ENCODE measurements at places on chromosomes 4 and X.
A peak's percentile ranks its signal among the peaks of the same experiment; 100 is the strongest.

DNA sequence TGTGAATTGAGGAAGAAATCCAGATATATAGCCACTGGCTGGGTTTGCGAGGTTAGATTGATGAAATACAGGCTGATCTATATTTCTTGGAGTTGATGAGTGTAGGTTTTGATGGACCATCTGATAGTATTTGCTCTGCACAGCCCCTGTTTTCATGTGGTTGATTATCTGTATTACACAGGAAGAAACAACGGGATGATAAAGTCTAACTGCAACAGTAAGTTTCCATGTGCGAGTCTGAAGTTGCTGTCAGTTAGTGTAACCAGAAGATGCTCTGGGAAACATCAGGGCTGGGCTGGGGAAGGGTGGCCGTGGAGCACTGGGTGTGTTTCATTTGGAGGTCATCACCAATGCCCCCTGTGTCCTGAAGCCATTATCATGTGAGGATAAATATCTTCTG lies 148.4 kb upstream of the SFRP2 start:
- no peak for DNase-seq

GRCh38 chrX:24235084-24235710 lies 78.7 kb downstream of the SUPT20HL2 start:
- DNase-seq: no peak

DNA sequence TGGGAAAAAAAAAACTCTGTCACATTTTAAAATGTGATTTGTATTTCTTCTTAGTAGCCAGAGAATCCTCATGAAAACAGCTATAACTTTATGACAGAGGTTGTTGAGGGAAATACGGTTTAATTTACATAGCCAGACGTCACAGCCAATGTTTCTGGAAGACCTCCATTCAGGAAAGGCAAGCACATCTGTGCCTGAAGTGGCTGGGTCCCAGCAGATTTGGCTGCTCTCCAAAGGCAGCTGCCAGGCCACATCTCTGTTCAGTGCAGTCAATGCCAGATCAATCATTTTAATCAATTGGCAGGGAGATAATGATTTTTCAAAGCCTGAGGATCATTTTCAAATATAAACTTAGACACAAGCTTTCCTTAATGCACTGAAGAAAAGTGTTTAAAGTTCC lies 86.5 kb upstream of the ZIC3 start:
- DNase-seq: no peak

- no peak for DNase-seq
Observed at GRCh38 chr4:6177587-6178197, 22.7 kb downstream of the JAKMIP1 start.

DNA sequence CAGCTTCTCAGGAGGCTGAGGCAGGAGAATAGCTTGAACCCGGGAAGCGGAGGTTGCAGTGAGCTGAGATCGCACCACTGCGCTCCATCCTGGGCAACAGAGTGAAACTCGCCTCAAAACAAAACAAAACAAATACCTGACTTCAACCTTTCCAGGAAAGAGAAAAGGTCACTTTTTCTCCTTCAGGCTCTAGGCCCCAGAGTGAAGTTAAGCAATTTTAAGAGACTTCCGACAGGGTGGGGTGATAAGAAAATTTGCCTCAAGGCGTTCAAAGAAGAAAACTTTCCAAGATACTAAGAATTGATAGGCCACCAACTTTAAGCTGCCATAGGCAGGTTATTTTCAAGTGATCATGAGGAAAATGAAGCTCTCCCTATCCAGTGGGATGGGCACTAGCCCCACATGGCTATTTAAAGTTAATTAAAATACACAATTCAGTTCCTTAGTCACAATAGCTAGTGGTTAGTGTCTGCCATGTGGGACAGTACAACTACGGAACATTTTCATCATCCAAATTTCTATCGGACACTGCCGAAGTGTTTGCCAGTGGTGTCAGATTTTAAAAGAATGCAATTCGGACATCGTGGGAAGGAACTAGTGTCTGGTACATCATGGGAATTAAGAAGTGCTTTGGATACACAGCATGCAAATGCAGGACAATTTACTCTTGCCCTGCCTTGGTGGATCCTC lies 33.0 kb downstream of the SMS start:
- no peak for DNase-seq

- DNase-seq: no peak
Observed at GRCh38 chr4:98620087-98620784, 38.2 kb downstream of the TSPAN5 start.

DNA sequence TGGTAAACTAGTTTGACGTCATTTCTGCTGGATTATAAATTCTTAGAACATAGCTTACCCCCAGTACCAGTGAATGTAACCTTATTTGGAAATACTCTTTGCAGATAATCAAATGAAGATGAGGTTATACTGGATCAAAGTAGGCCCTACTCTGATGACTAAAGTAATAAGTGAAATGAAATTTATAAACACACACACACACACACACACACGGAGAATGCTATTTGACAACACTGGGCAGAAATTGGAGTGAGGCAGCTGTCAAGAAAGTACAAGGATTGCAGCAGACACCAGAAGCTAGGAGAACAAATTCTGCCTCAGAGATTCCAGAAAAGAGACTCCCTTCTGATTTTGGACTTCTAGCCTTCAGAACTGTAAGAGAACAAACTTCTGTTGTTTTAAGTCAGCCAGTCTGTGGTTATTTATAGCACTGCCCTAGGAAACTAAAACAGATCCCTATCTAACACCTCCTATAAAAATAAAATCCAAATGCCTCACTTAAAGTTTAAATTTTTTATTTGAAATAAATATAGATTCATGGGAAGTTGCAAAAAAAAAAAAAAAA lies 448.6 kb downstream of the PCDH18 start:
- DNase-seq: no peak

GRCh38 chr4:36348403-36348938 lies 67.1 kb downstream of the DTHD1 start:
- peak; percentile 21 for DNase-seq

DNA sequence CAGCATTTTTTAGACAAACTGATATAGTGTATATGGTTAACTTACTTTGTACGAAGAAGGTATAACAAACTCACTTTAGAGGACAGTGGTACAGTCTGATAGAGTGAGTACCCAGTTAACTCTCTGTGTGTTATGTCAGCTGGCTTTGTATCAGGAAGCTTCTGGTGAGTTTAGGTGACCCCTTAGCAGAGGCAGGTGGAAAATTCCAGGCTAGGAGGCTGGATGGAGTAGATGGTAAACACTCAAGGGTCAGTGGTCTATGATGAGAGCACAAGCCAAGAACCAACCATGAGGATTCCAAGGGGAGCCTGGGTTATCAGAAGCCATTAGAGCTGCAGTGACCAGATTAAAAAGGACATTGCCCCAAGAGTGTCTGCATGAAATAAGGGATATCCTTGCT lies 227.3 kb upstream of the CENPE start:
- no peak for DNase-seq

All from stimulated activated CD4-positive, alpha-beta T cell treated with anti-CD3 and anti-CD28 coated beads, TNF-alpha, amount 100 ng/mL, for 48 hours (primary cell).